GM23248 (cell line): ENCODE measurements at places on chromosomes 4 and X. TPM values are rescaled to one million over a fixed set of nuclear protein-coding genes. Genes with fewer than 3 reads are reported as not detected.

RNF150 gene
- 10.5 and 11.6 TPM in 2 replicates for total RNA-seq

- no peaks in the 10 kb centered on the region for H3K36me3 ChIP-seq
- no peak overlapping the region for H3K27ac ChIP-seq
- H3K27me3 ChIP-seq: no peaks in the 10 kb centered on the region
- no peaks in the 10 kb centered on the region for H3K4me1 ChIP-seq
- H3K4me3 ChIP-seq: no peak overlapping the region
- DNase-seq: no peak
Observed at GRCh38 chr4:47238667-47239066, 207.3 kb downstream of the GABRB1 start.

DNA sequence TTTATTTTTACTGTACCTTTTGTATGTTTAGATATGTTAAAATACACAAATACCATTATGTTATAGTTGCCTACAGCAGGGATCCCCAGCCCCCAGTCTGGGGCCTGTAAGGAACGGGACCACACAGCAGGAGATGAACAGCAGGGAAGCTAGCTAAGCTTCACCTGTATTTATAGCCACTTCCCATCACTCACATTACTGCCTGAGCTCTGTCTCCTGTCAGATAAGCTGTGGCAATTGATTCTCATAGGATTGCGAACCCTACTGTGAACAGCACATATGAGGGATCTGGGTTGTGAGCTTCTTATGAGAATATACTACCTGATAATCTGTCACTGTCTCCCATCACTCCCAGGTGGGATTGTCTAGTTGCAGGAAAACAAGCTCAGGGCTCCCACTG lies 73.9 kb downstream of the BMPR1B start:
- no peak for DNase-seq
- peaks cover 24% of the 10 kb centered on the region for H3K4me1 ChIP-seq
- no peak overlapping the region for H3K27ac ChIP-seq

DNA sequence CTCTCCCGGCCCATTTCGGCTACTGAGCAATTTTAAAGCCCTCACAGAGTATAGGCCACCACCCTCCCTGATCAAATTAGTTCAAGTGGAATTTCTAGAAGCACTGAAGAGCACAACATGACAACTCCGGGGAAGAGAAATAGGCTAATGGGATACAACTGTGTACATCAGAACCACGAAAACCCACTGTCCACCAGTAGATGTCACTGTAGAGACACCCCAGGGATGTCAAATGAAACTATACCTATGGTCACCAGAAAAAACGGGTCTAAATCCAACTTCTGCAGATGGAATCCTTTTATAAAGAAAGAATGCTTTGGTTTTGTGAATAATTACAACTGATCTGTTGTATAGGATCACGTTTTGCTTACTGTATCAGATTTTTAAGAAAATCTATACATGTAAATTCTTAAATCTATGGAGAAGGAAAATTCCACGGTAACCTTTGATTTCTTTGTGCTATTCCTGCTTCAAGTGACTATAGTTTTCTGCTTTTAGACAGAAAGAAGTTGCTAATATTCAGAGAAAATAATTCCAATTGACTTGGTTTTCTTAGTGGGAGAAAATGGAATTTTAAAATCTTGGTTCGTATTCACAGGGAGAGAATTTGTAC lies 29.5 kb upstream of the MAP3K15 start:
- H3K4me3 ChIP-seq: no peak overlapping the region
- no peaks in the 10 kb centered on the region for H3K27me3 ChIP-seq
- H3K36me3 ChIP-seq: no peaks in the 10 kb centered on the region
- DNase-seq: peak; percentile 59
- no peaks in the 10 kb centered on the region for H3K4me1 ChIP-seq

CXorf49 gene
- not detected in 2 replicates for total RNA-seq

P2RY10 gene
- not detected in 2 replicates for total RNA-seq

DNA sequence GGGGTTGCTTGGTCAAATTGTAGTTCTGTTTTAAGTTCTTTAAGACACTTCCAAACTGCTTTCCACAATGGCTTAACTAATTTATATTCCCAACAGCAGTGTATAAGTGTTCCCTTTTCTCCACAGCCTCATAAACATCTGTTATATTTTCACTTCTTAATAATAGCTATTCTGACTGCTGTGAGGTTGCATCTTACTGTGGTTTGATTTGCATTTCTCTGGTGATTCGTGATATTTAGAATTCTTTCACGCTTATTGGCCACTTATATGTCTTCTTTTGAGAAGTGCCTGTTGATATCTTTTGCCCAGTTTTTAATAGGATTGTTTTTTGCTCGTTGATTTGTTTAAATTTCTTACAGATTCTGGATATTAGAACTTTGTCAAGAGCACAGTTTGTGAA lies 278.6 kb upstream of the ITM2A start:
- no peaks in the 10 kb centered on the region for H3K36me3 ChIP-seq
- H3K4me1 ChIP-seq: no peaks in the 10 kb centered on the region
- H3K4me3 ChIP-seq: no peak overlapping the region
- H3K27me3 ChIP-seq: no peaks in the 10 kb centered on the region
- no peak overlapping the region for H3K27ac ChIP-seq

- no peaks in the 10 kb centered on the region for H3K36me3 ChIP-seq
- H3K27ac ChIP-seq: no peak overlapping the region
- H3K4me1 ChIP-seq: no peaks in the 10 kb centered on the region
- DNase-seq: no peak
- H3K4me3 ChIP-seq: no peak overlapping the region
Observed at GRCh38 chr4:154485127-154485773, 6.3 kb downstream of the DCHS2 start.

- peak; percentile 52 for DNase-seq
- H3K36me3 ChIP-seq: no peaks in the 10 kb centered on the region
Observed at GRCh38 chr4:1512738-1513660, 106.8 kb upstream of the NKX1-1 start.

DNA sequence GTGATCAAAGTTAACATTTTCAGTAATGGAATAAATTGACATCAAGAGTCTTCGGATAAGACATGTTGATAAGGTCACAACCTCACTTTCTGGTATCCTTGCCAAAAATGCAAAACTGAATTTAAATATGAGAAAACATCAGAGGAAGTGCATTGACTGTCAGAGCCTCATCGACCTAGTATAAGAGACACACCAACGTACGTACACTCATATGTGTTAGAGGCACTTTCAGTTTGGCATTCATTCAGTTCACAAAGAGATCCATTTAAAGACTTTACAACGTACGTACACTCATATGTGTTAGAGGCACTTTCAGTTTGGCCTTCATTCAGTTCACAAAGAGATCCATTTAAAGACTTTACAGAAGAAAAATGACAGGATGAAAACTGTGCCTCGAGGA lies 280.3 kb downstream of the INPP4B start:
- no peak overlapping the region for H3K27ac ChIP-seq
- no peak for DNase-seq
- no peaks in the 10 kb centered on the region for H3K27me3 ChIP-seq
- no peak overlapping the region for H3K4me3 ChIP-seq

DNA sequence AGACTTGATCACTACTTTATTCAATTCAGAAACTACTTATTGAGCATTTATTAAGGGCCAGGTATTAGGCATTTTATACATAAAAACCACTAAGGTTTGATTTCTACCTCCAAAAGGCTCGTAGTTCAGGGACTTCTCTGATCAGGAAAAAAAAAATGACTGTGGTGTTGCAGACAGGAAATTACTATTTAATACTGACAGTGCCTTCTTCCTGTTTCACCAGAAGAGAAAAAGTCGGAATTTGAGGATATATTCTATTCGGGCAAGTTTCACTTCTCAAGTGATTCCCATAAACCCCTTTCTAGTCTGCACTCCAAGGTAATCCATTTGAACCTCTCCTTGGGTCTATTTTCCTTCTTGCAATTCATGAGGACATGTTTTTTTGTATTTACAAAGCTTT lies 15.3 kb upstream of the TASL start:
- H3K4me3 ChIP-seq: no peak overlapping the region
- no peaks in the 10 kb centered on the region for H3K4me1 ChIP-seq
- H3K27me3 ChIP-seq: no peaks in the 10 kb centered on the region
- DNase-seq: no peak

DNA sequence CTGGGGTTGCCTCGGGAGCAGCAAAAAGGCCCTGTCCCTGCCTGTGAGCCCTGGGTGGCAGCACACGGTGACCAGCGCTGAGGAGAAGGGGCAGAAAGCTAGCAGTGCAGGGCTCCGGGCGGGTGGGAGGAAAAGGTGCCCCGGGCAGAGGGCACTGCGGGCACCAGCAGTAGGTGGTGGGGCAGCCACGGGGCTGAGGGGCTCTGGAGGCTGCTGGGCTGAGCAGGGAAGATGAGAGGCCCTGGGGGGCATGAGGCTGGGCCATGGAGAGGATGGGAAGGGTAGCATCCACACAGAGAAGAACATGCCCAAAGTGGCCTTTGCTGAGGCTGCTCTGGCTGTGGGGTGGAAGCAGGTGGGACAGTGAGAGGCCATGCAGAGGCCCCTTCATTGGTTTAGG lies 67.5 kb upstream of the NKX1-1 start:
- no peak overlapping the region for H3K4me3 ChIP-seq
- no peaks in the 10 kb centered on the region for H3K4me1 ChIP-seq
- no peaks in the 10 kb centered on the region for H3K36me3 ChIP-seq
- no peak for DNase-seq
- H3K27ac ChIP-seq: no peak overlapping the region

S100G gene
- not detected in 2 replicates for total RNA-seq

NXF2B gene
- total RNA-seq: not detected in 2 replicates

TLR8 gene
- not detected in 2 replicates for total RNA-seq

DNA sequence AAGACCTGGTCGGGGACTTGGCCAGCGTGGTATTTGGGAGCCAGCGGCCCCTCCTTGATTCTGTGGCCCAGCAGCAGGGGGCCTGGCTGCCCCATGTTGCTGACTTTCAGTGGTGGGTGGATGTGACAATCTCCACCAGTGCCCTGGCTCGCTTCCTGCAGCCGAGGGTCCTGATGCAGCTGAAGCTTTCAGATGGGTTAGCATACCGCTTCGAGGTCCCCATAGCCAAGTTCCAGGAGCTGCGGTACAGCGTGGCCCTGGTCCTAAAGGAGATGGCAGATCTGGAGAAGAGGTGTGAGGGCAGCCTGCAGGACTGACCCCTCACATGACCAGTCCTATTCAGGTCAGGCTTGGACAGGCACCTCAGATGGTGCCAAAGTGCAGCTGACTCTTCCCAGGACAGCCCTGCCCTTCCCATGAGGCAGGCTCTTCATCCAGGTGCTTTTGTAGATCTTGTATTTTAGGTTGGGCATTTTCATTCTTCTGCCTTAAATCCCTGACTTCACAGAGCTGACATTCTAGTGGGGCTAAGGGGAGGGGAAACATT lies 15.1 kb downstream of the LNX1 start:
- H3K27ac ChIP-seq: no peak overlapping the region
- H3K4me3 ChIP-seq: no peak overlapping the region
- H3K27me3 ChIP-seq: no peaks in the 10 kb centered on the region
- DNase-seq: no peak
- no peaks in the 10 kb centered on the region for H3K36me3 ChIP-seq

DNA sequence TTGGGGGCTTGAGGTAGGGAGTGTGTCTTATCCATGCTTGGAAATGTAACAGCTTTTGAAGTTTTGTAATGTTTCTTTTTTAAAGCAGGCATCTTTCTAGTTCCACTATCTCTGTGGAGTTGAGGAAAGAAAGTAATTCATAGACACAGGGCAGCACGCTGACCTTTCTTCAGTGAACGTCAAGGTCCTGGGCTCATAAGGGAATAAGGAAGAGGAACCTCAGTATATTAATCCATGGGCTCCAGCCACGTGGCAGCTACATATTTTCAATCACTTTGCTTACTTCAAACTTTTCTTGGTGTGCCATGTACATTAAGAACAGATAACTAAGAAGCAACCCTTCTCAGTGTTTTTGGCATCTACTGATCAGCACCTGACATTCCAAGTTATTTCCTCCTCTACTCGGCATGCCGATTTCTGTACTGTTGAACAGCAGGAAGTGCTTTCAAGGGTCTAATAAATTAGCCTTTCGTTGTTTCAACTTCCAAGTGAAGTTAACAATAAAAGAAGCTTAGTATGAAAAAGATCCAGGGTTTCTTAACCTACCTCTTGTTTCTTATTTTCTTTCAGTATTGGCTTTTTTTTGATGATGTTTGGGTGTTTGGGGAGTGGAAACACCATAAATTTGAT lies 88.2 kb downstream of the SORBS2 start:
- H3K27ac ChIP-seq: no peak overlapping the region
- H3K4me3 ChIP-seq: no peak overlapping the region
- no peak for DNase-seq
- peaks cover 18% of the 10 kb centered on the region; the same call in 1 of the 2 replicates for H3K27me3 ChIP-seq
- H3K36me3 ChIP-seq: no peaks in the 10 kb centered on the region
- no peaks in the 10 kb centered on the region; the same call in 1 of the 2 replicates for H3K4me1 ChIP-seq

DNA sequence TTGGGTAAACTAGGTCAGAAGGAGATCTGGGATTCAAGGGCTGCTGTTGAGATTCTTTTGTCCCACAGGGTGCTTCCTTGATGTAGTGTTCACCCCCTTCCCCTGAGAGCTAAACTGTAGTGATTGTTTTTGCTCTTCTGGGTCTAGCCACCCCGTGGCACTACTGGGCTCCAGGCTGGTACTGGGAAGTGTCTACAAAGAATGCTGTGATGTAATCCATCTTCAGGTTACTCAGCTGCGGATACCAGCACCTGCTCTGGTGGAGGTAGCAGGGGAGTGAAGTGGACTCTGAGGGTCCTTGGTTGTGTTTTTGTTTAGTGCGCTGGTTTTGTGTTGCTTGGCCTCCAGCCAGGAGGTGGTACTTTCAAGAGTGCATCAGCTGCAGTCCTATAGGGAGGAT lies 365.5 kb downstream of the ZNF674 start:
- peaks cover 24% of the 10 kb centered on the region for H3K4me1 ChIP-seq
- H3K27ac ChIP-seq: peak overlapping the region; percentile 65
- no peaks in the 10 kb centered on the region for H3K36me3 ChIP-seq
- H3K4me3 ChIP-seq: no peak overlapping the region

DNA sequence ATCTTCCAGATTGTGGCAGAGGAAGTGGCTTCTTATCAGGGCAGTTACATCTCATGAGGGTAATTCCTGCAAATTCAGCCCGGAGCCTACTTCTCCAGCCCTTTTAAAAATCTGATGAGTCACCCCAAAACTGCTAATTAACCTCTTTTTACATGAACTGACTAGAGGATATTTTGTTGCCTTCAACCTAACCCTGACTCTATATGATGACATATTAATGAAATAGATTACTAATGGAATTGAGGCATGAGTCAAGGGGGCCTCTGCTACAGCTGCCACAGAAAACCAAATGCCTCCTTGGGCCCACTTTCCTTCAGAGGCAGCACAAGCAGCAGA lies 72.5 kb downstream of the QRFPR start:
- no peaks in the 10 kb centered on the region for H3K27me3 ChIP-seq
- DNase-seq: peak; percentile 9
- no peak overlapping the region for H3K4me3 ChIP-seq
- no peaks in the 10 kb centered on the region for H3K36me3 ChIP-seq
- no peak overlapping the region for H3K27ac ChIP-seq
- peaks cover 7% of the 10 kb centered on the region; the same call in 1 of the 2 replicates for H3K4me1 ChIP-seq

DNA sequence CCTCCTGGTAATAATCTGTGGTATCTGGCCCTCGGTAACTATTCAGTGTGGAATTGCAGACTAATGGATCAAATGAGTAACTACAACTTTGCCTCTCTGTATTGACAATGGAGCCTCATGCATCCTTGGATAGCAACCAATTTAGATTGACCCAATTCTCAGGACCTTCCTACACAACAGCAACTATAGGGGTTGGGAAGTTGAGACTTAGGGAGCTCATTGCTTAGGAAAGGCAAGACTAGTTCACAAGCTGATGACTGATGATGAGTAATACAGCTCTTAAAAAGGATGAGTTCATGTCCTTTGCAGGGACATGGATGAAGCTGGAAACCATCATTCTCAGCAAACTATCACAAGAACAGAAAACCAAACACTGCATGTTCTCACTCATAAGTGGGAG lies 47.5 kb upstream of the KLHL13 start:
- H3K4me3 ChIP-seq: no peak overlapping the region
- no peaks in the 10 kb centered on the region for H3K27me3 ChIP-seq
- DNase-seq: peak; percentile 20
- no peak overlapping the region for H3K27ac ChIP-seq
- no peaks in the 10 kb centered on the region for H3K4me1 ChIP-seq

BEX5 gene
- not detected in 2 replicates for total RNA-seq
